Memory B cell (primary cell): ENCODE measurements at places on chromosomes 6 and 20.
A peak's percentile ranks its signal among the peaks of the same experiment; 100 is the strongest.

GRCh38 chr6:31822036-31822821 lies 5.3 kb upstream of the HSPA1B start:
- no peak for DNase-seq

DNA sequence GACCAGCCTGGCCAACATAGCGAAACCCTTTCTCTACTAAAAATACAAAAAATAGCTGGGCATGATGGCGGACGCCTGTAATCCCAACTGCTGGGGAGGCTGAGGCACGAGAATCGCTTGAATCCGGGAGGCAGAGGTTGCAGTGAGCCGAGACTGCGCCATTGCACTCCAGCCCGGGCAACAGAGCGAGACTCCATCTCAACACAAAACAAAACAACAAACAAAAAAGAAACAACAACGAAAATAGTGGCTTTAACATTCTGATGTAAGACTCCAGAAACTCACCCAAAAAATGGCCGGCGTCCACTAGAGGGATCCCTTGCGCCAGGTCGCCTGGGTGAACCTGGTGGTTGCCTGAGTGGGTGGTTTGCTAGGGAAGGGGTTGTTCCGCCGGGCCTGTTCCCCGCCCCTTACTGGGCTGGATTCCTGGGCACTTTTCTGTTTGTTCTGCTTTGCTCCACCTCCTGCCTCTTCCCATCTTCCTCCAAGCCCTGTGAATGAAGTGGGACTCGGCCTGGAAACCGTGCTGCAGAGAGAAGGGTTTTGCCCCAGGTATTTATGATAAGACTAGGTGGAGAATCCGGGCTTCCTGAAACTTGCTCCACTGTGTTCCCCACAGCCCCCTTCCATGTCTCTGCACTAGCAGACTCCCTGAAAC lies 1.5 kb downstream of the PABPC1L start:
- peak; percentile 44 for DNase-seq

- no peak for DNase-seq
These were observed 14.3 kb upstream of the FAM135A start for GRCh38 chr6:70398783-70399728.

DNA sequence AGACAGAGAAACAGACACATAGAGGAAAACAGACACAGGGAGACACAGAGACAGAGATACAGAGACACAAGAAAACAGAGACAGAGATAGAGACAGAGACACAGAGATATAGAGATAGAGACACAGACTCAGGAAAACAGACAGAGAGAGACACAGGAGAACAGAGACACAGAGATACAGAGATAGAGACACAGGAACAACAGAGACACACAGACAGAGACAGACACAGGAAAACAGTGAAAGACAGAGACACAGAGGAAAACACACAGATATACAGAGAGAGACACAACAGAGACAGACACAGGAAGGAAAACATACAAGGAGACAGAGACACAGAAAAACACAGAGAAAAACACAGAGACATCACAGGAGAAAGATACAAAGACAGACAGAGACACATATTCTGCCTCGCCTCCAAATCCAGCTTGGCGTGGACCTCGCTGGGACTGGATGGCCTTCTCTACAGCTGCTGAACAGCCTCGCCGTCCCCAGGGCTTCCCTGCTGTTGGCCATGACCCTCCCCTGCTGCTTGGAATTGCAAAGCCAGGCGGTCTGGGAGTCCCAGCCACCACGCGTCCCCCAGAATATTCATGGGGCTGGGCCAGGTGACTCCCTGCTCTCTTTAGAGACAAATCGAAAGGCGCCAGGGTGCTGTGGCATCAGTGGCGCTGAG lies 36.8 kb downstream of the NTSR1 start:
- DNase-seq: no peak

GRCh38 chr20:6081236-6081635 lies 27.4 kb upstream of the LRRN4 start:
- no peak for DNase-seq

DNA sequence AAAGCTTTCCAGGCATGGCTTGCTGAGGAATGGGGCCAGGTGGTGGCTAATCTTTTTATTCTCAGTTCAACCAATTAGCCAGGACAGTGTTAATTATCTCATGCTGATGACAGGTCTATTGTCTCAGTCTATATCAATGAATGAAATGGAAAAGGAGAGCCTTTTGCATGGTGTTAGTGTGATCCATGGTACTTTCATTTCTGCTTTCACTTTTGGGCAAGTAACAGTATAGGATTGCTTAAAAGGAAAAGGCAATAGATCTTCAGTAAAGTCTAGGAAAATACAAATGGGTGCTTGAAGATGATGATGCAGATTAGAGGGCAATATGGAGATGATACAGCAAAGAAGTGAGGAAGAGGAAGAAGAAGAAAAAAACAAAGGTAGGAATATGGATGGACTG lies 430.3 kb downstream of the TFAP2A start:
- no peak for DNase-seq

GRCh38 chr6:70118670-70119069 lies 184.2 kb downstream of the COL9A1 start:
- no peak for DNase-seq

DNA sequence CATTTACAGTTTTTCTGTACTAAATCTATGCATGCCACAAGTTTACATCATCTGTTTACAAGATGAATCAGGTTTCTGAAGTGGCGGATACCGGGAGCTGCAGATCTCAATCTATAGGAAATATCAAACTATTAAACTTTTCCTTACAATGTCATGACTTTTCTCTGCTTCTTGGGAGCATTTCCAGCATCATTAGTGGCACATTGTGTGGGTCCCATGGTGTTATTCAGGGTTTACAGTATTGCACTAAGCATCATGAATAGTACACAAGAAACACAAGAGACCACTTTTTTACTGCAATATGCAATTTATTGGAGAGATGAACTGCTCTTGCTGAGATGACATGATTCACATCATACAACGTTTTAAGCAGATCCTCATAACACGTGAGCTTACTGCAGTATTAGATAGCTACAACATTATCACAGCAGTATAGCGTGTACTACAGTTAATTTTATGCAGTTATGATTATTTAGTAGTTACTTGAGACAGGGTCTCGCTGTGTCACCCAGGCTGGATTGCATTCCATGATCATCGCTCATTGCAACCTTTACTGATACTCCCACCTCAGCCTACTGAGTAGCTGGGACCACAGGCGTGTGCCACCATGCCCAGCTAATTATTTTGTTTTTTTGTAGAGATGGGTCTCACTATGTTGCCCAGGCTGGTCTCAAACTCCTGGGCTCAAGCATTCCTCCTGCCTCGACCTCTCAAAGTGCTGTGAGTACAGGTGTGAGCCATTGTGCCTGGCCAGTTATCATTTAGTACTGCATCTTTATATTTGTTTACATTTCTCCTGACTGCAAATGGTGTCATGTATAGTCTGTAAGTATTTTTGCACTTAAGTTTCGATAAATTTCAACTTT lies 18.4 kb downstream of the BLTP3A start:
- DNase-seq: no peak

DNA sequence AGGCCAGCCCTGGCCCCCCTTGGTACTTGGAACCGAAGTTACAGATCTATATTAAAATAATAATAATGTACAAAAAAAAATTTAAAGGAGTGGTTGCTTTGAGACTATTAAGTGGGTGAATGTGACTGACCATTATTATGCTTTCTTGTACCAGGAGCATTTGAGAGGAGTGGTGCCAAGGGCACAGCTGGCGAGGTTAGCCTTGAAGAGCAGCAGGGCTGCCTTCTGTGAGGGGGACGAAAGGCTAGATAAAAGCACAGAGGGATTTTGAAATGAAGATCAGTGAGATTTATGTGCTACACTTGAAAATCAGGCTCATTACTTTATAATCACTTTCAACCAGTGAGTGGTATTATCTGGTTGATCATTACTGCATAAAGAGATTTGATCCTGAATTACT lies 48.6 kb downstream of the FIG4 start:
- no peak for DNase-seq

DNA sequence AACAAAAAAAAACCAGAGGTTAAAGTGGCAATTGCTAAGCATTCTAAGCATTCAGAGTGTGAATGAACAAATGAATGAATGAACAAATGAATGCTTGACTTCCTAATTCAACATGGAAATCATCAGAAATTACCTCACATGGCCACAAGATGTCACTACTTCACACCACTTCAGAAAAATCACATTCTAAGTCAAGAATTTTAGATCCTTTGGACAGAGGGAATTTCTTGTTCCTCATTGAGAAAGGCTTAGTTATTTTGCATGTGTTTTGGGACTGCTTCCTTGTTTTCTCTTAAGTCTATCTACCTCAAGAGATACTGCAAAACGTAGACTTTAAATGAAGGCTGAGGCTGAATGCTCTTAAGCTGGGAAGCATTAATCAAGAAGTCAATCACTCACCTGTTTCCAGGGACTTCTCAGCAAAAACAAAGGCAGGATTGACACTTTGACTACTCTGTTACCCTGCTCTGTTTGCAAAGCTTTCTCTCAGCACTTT lies 120.2 kb downstream of the MBOAT1 start:
- DNase-seq: no peak
